ENCODE measurements at places on chromosomes 6 and 20.
A peak's percentile ranks its signal among the peaks of the same experiment; 100 is the strongest.

DNA sequence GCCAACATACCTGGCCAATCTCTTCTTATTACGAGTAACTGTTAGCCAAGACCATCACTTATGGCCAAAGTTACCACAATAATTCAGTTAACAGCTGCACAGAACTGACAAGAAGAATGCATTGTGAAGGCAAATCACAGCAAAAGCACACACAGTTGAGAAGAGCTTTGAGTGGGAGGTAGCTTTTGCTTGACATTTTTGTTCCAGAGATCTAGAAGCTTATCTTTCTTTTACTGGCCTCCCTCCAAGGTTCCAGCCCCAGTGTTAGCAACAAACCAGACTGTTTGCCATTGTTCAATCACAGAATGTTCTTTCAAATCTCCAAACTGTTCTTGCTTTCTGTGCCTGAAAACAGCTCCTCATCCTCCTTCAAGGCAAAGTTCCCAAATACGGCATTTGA lies 35.9 kb upstream of the IRAK1BP1 start:
- no peak for DNase-seq

- no peak for DNase-seq
These were observed 235.2 kb upstream of the ASCC3 start for GRCh38 chr6:101116337-101116736.

DNA sequence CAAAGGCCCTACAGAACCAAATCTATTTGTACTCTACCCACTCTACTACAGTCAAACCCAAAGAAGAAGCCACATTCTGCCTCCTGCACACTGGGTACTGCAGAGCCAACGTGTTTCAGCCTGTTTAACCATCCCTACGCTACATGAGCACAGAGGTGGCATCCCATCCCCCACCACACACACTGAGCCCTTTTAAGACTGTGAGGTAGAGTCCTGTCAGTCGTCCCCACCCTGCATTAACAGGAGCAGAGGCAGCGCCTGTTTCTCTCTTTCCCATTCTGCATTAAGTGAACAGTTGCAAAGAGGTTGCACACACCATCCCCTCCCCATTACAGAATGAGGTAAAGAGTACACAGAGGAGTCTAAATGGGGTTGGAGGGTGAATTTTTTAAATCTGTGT lies 5.2 kb upstream of the RSPH4A start:
- no peak for DNase-seq

DNA sequence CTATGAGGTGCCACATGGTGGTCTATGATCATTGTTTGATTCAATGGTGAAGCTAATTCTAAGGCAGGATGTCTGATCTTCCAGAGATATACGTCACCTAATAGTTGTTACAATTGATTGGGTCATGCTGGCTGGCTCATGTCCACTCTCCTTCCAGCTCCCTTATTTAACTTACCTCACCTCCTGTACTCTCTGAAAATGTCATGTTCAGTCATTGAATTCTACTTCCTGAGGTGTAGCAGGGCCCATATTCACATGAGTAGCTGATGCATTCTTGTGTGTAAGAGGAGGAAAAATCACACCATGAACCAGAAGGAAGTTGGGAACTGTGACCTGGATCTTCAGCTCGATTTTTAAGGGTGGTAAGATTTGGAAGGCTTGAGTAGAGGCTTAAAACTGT lies 795.8 kb downstream of the QKI start:
- no peak for DNase-seq

DNA sequence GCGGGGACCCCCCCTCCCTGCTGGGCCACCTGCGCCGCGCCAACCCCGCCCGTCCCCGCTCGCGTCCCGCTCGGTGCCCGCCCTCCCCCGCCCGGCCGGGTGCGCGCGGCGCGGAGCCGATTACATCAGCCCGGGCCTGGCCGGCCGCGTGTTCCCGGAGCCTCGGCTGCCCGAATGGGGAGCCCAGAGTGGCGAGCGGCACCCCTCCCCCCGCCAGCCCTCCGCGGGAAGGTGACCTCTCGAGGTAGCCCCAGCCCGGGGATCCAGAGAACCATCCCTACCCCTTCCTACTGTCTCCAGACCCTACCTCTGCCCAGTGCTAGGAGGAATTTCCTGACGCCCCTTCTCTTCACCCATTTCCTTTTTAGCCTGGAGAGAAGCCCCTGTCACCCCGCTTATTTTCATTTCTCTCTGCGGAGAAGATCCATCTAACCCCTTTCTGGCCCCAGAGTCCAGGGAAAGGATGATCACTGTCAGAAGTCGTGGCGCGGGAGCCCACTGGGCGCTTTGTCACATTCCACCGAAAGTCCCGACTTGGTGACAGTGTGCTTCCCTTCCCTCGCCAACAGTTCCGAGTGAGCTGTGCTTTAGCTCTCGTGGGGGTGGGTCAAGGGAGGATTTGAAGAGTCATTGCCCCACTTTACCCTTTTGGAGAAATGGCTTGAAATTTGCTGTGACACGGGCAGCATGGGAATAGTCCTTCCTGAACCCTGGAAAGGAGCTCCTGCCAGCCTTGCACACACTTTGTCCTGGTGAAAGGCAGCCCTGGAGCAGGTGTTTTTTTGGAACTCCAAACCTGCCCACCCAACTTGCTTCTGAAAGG lies 2.1 kb downstream of the VEGFA start:
- peak; percentile 56 for DNase-seq

GRCh38 chr6:67506352-67506751 lies 1128.7 kb upstream of the ADGRB3 start:
- no peak for DNase-seq

DNA sequence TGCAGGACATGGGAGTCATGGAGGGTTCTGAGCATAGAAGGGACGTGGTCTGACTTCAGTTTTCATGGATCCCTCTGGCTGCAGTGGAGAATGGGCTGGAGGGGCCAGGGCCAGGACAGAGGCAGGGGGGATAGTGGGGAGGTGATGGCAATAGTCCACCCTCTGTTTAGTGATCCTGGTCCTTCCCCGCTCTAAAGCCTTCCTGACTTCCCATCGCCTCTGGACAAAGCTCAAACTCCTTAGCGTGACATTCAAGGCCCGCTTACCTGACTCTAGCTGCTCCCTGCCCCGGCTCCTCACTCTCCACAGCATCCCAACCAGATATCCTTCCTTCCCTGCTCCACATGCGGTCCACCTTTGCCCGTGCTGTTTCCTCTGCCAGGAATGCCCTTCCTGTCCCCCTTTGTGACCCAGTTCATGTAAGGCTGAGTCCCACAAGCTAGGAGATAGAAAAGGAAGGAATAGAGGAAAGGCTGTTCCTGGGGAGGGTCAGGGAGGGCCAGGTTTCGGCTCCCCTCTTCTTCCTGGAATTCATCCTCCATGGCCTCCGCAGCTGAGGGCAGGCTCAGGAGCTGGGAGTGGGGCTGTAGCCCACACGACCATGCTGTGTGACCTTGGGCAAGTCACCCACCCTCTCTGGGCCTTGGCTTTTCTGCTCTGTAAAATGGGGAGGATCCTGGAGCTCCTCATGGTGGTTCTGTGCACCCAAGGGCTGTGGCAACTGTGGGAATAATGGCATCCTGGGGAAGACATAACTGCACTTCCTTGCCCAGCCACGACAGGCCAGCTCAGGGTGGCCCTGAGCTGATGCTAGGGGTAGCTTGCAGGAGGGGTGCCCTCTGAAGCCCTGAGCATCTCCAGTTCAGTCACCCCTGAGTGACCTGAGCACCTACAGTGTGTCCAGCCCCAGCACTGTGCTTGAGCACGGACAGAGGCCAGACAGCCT lies 116.1 kb downstream of the CEBPB start:
- no peak for DNase-seq

GRCh38 chr6:42652024-42652746 lies 70.2 kb downstream of the PRPH2 start:
- DNase-seq, result no peak

DNA sequence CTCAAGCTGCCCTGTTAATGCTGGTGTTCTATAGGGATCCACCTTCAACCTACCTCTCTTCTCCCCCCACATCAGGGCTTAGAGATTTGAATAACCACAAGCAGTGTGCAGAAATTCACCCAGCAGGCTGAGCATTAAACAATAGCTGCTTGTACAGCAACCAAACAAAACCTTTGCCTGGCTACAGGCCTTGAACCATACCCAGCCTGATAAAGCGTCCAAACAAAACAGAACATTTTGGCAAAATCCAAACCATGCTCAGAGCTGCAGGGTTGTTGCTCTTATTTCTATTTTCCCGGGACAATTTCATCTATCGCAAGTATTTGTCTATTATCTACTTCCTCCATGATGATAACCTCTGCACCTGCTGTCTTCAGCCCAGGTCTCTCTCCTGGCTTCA lies 142.3 kb downstream of the UNC5CL start:
- DNase-seq, result no peak

- DNase-seq, result no peak
These were observed 59.6 kb upstream of the RNF24 start for GRCh38 chr20:4074877-4075455.

DNA sequence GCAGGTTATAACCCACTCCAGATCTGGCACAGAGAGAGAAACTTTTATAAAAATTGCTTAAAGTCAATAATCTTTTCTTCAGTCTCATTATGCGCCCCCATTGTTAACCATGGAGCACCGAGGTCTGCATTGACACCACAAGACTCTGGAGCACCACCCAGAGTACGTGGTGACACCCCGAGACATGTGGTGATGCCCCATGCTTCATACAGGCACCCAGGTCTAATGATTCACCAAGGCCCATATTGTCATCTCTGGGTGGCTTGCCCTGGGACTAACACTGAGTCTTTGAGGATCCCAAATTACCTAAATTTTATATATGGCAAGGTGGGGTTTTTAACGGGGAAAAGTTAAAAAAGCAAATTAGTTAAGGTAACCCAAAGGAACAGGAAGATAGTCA lies 31.1 kb downstream of the CD109 start:
- no peak for DNase-seq

- DNase-seq, result peak; percentile 4
These were observed 16.4 kb upstream of the MAS1 start for GRCh38 chr6:159874435-159874834.

DNA sequence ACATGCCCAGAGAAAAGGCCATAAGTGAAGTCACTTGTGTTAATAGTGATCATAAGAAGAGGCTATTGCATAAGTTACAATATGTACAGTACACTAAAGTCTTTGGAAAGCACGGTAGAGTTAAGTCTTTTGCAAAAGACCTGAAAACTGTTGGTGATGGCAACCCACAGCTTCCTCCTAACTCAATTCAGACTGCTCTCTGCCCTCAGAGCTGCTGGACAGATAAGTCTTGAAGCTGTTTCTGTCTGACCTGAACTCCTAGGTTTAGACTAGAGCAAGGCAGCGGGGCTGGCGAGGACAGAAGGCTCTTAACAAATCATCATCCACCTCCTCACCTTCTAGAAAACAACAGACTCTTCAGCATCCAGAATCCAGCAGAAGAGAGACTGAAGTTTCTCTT lies 125.4 kb downstream of the CD24 start:
- DNase-seq, result no peak

Data from AG10803 (cell line).